Natural killer cell (primary cell): ENCODE measurements at places on chromosomes 1 and 21. TPM values are rescaled to one million over a fixed set of nuclear protein-coding genes. Genes with fewer than 3 reads are reported as not detected.

DNA sequence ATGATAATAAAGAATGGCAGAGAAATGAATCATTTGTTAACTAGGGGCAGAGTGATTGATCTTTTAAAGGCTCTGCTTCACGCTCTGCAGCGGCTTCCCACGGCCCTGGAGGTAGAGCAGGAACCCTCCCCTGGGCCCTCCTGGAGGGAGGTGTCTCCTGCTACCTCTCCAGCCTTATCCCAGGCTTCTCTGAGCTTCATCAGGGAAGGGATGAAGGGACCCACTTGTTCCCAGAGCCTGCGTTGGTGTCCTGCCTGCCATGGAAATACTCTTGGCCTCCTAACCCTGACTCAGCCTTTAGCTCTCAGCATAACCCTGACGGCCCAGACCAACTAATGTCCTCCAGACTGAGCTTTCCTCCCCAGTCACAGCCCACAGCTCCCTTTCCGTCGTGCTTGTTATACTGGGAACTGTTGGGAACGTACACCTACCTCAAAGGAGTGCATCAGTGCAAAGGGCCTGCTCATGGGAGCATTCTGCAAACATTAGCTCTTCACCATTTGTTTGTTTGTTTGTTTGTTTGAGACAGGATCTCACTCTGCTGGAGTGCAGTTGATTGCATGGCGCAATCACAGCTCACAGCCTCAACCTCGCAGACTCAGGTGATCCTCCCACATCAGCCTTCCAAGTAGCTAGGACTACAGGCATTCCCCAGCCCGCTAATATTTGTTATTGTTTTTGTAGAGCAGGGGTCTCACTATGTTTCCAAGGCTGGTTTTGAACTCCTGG is 17.4 kb upstream of the HNRNPU start:
- DNase-seq, result no peak

GRCh38 chr1:31521761-31522555 is 54.4 kb upstream of the TINAGL1 start:
- no peak for DNase-seq

GRCh38 chr21:17679002-17679600 is 66.4 kb upstream of the BTG3 start:
- peak; percentile 82 for DNase-seq

DNA sequence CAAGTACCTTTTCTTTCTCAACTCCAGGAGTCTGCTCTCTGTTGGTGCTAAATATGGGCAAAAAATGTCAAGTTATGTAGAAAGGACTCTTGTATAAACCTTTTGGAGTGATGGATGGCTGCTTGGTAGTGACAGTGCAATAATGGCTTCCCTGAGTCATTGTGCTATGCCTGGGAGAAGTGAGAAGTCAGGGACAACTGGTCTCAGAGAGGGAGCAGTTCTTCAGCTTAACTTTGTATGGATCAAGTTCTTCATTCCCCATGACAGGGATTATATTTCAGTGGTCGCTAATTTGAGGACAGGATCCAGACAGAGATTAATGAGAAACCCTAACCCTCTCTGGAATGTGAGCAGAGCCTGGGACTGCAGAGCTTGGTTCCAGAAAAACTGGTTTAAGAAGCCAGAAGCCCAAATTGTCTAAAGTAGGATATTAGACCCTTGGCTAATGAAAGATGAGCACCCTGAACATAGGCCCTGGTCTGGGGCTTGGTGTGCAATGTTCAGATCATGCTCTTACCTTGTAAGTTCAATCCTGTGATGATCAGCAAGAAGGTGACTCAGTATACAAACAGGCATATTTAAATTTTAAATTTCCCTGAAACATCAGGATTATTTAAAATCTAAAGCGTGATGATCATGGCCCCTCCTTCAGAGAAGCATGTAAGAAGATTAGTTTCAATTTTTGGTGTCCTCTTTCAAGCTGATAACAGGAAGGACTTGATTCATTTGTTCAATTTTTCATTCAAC is 50.9 kb downstream of the NTMT2 start:
- no peak for DNase-seq

- DNase-seq, result no peak
Observed at GRCh38 chr1:155037043-155037442, 3.4 kb downstream of the DCST1 start.

GRCh38 chr1:111129376-111129775 is 10.5 kb downstream of the DRAM2 start:
- DNase-seq, result no peak

DNA sequence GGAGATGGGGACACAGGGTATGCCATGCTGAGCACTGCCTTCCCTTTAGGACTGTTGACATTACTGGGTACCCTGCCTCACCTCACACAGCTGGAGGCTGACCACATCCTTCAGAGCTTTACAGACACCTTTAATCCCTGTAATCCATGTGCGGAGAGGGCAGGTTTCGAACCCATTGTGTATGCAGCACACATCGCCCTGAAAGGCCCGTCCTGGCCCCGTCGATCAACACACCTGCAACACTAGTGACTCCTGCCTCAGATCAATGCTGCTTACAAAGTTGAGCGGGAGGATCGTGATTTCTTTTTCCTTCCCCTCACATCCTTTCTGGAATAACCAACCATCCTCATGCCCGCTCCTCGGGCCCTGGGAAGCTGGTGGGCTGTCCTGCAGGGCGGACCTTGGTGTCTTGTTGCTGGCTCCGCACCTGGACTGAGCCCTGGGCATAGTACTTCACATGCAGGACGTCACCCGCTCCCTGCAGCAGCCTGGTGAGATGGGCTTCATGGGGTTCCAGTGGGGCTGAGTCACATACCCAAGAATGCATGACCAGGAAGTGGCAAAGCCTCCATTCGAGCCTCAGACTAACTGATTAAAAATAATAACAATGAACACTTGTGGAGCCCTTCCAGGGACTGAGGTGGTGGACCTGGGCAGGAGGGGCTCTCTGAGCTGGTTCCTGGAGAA is 403.6 kb downstream of the PTPRU start:
- DNase-seq, result no peak

- peak; percentile 47 for DNase-seq
Observed at GRCh38 chr1:110672001-110672752, 2.6 kb downstream of the KCNA3 start.

DNA sequence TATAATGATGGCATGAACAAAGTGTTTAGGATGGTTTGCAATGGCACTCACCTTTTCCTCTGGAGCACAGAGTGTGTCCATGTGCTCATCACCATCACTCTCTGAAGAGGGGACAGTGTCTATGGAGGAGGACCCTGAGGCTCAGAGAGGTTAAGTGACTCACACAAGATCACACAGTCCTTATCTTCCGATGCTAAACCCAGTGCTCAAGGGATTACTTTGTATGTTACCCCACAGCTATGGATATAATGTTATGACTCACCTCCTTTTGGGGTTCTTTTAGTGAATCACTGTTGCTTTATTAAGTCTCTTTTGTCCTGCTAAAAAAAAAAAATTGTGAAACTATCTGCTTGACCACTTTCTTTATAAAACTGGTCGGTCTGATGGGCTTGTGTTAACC is 67.6 kb downstream of the TENT5C start:
- no peak for DNase-seq

GRCh38 chr1:10782491-10783244 is 13.8 kb downstream of the CASZ1 start:
- DNase-seq, result no peak

NLRP3 gene
- 11.3 TPM for total RNA-seq

ACOT11 gene
- 1.2 TPM for total RNA-seq
